ENCODE measurements at places on chromosomes 2 and 18. TPM values are rescaled to one million over a fixed set of nuclear protein-coding genes. Genes with fewer than 3 reads are reported as not detected.

- DNase-seq: no peak
Observed at GRCh38 chr18:77044866-77045664, 87.5 kb downstream of the MBP start.

GRCh38 chr2:174078275-174078674 is 113.1 kb upstream of the SP3 start:
- DNase-seq: no peak

DNA sequence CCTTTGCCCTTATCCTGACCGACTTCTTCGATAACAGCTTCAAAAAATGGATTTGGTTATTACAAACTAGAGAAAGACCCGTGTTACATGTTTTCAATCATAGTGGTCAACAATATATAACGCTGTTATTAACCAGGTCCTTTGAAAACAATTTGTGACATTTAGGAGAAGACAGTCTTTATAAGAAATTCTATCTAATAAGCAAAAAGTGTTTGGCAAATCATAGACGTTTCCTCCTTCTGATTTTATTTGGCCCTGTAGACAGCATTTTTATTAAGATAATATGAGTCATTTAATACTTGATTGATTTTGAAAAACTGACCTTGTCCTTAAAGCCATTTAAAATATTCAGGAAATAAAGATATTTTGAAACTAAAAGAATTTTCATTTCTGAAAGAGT is 160.5 kb upstream of the DAPL1 start:
- no peak for DNase-seq

- DNase-seq: no peak
Observed at GRCh38 chr18:34620258-34620861, 89.7 kb upstream of the DTNA start.

DNA sequence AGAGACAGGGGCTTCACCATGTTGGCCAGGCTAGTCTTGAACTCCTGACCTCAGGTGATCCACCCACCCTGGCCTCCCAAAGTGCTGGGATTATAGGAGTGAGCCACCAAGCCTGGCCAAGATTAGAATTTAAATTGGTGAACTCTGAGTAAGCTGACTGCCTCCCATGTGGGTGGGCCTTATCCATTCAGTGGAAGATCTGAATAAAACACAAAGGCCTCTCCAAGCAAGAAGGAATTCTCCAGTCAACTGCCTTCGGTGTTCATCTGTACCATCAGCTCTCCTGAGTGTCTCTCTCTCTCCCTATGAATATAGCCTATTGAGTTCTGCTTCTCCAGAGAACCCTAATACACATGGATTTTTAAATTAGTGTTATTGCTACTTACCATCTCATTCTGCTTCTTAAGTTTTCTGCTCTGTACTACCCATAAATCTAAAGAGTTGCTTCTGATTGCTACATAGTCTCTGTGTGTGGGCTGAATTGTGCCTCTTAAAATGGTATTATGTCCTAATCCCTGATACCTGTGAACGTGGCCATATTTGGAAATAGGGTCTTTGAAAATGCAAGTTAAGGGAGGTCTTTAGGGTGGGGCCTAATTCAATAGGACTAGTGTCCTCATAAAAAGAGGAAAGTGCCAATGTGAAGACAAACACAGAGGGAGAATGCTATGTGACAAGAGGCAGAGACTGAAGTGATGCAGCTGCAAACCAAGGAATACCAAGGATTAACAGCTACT is 36.3 kb downstream of the FBXO11 start:
- no peak for DNase-seq

- DNase-seq: no peak
Observed at GRCh38 chr2:215712871-215713790, 277.3 kb upstream of the FN1 start.

The MTCL1 gene
- polyA plus RNA-seq: 26.1 TPM

The SLC4A5 gene
- 2.9 TPM for polyA plus RNA-seq

All from hindlimb muscle (tissue), 1 donor.